ENCODE measurements at places on chromosomes 3 and 15.

DNA sequence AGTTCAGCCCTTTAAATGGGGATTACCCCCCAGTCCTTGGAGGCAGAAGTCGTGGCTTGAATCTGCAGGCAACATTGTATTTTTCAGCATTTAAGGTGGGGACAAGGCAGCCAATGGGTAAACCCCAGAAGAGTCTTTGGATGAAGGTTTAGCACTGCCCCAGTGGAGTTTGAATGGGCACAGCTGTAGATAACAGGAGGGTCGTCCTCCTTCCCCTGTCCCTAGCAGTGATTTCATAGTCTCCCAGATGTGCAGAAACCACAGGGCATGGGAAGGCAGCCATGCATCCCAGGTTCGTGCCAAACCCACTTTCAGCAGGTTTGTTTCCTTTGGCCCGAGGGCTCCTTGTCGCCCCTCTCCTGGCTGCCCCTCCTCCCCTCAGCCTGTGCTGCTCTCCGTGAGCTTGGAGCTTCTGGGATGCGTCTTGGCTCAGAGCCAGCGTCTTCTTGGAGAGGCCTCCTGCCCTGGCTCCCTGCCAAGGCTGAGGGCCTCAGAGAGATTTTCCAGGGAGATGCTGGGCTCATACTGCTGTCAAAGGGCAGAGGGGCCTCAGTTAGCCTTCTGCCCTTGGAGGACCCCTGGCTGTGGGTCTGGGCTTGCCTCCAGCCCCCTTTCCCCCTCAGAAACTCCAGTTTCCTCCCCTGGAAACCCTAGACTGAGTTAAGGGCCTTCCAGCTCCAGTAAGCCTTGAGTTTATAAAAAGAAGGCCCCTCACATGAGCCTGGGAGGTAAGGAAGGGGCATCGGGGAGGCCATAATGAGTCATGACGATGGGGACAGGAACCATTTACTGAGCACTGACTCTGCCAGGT is 48.9 kb upstream of the POLG start:
- DNase-seq = no peak

- DNase-seq = no peak
These were observed 2.3 kb upstream of the TLE3 start for GRCh38 chr15:70099967-70100473.

DNA sequence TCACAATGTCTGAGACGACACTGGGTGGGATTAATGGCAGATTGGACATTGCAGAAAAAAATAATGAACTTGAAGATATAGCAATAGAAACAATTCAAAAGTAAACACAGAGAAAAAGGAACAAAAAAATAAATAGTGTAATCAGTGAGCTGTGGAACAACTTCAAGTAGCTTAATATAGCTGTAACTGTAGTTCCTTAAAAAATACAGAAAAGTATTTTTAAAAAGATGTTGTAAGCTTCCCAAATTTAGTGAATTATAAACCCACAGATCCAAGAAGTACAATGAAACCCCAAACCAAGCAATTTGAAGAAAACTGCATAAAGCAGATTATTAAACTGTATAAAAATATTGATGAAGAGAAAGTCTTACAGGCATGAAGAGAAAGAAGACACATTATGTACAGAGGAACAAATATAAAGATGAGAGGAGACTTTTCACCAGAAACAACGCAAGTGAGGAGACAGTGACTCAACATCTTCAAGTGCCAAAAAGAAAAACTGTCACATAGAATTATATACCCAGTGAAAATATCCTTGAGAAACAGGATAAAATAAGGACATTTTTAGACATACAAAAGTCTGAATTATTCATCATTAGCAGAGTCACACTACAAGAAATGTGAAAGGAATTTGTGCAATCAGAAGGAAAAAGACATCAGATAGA is 176.4 kb downstream of the NFKBIZ start:
- no peak for DNase-seq

DNA sequence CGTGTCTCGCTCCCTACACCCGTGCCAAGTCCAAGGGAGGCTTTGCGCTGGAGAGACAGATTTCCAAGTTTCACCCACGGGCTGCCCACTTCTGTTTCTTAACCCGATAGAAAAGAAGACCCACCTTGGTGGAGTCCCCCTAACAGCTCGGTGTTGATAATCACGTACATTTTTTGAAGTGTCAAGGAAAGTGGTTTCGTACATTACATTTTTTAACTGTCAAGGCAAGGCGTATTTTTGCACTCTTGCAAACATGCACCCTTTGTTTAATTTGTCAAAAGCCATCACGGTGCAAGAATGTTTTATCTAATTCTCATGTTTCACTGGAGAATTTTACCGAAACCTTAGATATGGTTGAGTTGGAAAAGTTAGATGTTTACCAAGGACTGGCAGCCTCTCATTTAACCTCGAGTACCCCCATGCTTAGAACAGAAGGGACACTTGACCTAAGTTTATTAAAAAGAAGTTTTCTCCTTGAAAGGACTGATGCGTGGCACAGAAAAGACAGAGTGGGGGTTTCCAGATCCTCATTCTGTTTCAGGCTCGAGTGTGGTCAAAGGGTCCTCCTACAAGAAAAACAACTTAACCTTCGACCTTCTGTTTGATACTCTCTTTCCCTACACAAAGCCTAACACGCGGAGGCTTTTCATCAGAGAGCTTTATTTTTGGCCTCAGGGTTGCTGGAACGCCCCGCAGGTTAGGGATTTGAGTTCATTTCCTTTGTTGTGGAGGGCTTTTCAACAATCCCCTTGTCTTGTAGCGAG is 882 bp downstream of the GXYLT2 start:
- DNase-seq = no peak

GRCh38 chr3:9955067-9955502 is 2.9 kb upstream of the PRRT3 start:
- no peak for DNase-seq

GRCh38 chr3:37571269-37571668 is 290.4 kb upstream of the CTDSPL start:
- no peak for DNase-seq

DNA sequence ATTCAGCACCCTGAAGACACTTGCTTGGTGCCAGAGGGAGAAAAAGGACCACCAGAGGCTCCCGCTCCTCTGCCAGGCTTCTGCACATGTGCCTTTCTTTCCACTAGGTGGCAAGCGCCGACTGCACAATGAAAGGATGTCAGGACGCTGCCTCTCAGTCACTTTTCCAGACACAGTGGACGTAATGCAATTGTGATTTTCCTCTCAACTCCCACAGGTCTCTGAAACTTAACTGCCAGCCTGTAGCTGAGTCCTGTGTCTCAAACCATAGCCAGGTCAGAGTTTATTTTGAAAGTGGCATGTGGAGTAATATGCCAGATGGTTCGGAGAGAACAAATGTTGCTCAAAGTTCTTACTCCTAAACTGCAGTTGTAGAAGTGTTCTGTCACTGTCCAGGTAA is 162.9 kb downstream of the ITPR1 start:
- peak; percentile 55 for DNase-seq

GRCh38 chr3:67416703-67417102 is 237.7 kb downstream of the SUCLG2 start:
- DNase-seq = no peak

DNA sequence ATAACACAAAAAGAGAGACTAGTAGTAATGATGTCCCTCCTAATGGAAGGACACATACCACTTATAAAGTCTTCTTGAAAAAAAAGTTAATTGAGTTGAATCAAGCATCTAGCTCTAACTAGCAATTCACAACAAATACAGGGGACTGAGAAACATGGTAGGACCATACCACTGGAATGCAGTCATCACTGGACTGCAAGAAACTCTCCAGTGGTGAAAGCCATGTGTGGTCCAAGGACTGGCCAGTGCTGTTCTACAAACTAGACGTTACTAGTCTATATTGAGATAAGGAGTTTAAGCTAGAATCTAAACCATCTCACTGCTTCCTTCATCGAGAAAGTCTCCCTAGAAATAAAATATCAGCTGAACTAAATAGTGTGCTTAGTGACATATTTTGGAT is 16.7 kb downstream of the FBN1 start:
- no peak for DNase-seq

GRCh38 chr3:60931452-60931851 is 319.8 kb downstream of the FHIT start:
- DNase-seq = no peak

- DNase-seq = no peak
These were observed 130.9 kb downstream of the PGPEP1L start for GRCh38 chr15:98876451-98877369.
